ENCODE measurements at places on chromosomes 6 and 20.

GRCh38 chr20:40646361-40646760 is 42.7 kb downstream of the MAFB start:
- DNase-seq = no peak

DNA sequence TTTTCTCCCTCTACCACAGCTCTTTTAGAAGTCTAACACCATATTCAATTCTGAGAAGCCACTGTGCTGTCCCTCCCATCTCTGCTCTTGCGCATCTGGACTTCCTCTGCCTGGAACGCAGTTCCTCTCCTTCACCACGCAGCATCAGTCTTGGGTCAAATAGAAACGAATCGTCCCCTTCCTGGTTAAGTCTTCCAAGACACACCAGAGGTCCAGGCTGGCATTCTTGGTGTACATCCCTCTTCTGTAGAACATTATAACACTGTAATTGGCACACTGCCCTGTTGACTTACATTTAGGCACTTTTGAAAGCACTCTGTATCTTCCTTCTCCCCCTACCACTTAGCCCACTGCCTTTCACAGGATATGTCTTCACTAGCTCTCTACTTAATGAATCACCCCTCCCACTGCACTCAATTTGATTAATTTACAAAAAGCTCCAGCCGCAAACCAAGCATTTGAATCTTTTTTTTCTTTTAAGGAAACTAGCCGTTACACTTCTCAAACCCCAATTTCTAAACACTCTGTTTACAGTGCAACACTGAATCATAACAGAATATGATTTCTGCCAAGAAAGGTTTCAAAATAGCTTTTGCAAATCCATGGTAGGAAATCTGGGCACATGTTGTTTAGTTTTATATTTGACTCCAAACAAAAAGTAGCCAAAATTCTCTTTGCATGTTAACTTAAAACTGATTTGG is 140.8 kb upstream of the CARMIL1 start:
- DNase-seq = peak; percentile 77

DNA sequence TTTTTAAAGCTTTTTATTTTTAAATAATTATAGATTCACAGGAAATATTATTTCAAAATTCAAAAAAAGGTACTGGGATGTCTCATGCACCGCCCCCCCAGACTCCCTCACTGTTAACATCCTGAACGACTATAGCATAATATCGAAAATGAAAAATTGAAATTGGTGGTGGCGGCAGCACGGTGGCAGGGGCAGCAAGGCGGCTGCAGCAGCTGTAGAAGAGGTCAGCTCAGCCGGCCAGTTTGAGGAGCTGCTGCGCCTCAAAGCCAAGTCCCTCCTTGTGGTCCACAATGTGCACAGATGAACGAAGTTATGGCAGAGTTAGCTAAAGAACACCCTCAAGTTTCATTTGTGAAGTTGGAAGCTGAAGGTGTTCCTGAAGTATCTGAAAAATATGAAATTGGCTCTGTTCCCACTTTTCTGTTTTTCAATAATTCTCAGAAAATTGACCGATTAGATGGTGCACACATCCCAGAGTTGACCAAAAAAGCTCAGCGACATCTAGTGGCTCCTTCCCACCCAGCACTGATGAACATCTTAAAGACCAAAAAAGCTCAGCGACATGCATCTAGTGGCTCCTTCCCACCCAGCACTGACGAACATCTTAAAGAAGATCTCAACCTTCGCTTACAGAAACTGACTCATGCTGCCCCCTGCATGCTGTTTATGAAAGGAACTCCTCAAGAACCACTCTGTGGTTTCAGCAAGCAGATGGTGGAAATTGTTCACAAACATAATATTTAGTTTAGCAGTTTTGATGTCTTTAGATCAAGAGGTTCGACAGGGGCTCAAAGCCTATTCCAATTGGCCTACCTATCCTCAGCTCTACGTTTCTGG is 100.8 kb downstream of the FAM217A start:
- peak; percentile 53 for DNase-seq

DNA sequence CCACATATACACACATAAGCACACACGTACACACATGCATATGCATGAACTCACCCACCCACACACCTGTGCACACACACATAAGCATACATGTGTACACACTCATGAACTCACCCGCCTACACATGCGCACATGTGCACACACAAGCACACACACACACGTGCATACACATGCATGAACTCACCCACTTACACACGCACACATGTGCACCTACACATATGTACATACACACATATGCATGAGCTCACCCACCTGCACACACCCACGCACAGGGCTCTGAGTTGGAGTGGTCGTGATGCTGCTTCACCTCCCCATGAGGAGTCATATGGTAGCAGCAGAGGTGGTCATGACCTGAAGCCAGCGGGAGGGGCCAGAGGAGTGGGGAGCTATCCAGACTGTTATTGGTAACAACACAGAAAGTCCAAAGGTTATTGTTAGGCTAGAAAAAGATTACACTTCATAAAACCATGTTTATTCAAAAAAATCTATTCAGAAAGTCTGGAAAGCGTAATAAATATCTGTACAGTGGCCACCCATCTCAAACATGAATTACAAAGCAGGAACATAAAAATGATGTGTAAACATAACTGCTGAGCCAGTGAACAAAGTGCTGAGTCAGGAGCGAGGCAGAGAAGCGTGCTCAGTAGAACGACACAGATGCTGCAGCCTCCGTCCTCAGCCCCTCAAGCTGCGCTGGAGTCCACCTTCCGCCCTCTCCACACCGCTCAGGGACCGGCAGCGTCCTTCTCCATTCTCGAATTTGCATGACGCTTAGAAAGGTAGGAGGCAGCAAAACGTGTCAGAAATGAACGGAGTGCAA is 26.4 kb upstream of the MPC1 start:
- no peak for DNase-seq

- DNase-seq = no peak
Observed at GRCh38 chr6:151034825-151035781, 169.6 kb downstream of the MTHFD1L start.

DNA sequence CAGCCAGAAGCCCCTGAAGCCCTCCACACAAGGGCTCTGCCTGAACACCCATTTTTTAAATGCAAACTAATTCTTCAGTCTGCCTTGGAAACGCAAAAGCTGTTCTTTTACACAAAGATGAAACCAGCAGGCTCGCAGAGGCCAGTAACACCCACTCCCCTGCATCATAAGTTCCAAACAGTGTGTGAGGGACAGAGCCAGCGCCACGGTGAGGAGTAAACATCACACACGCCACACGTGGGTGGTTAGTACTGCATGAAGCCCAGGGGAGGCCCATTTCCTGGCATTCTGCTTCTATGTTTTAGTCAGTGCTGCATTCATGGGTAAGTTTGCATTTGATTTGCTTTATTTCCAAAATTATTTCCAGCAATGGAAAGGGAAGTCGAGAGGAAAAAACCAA is 217.7 kb upstream of the RIN2 start:
- no peak for DNase-seq

GRCh38 chr6:16196260-16196983 is 42.0 kb upstream of the GMPR start:
- no peak for DNase-seq

- DNase-seq = no peak
Observed at GRCh38 chr6:51753635-51754034, 333.8 kb downstream of the PKHD1 start.

DNA sequence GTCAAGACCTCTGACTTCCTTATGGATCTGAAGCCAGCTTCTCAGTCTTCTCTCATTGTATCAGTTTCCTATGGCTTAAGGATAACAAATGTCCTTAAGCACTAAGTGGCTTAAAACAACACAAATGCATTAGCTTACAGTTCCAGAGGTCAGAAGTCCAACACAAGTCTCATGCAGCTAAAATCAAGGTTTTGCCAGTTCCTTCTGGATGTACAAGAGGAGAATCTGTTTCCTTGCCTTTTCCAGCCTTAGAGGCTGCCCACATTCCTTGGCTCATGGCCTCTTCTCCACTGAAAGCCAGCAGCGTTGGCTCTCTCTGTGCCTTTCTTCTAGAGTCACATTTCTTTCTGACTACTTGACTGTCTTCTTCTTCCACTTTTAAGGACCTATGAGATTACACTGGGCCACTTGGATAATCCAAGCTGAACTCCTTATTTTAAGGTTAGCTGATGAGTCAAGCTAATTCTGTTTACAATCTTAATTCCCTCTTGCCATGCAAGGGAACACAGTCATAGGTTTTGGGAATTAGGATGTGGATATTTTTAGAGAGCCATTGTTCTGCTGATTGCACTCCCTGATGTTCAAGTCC is 179.0 kb downstream of the BCAS1 start:
- no peak for DNase-seq
